ENCODE measurements at places on chromosomes 3 and 15.

DNA sequence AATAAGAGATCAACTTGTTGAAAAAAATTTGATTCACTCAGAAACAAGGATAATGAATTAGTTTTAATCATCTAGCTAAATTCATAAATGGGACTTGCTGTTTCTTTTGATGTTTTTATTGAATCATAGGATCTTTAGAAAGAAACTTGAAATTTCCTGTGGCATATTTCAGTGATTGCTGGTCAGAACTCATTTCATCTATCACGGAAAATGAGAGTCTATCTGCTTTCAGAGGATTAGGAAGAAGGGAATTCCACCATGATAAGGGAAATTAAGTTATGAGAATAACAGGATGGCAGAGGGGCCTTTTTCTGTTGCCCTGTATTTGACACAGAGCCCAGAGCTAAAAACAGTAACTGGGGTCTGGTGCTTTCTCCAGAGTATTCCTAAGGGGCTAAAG, 44.9 kb upstream of the CCNL1 start:
- no peak for DNase-seq

- DNase-seq = no peak
These were observed 154.3 kb downstream of the GOLIM4 start for GRCh38 chr3:167941234-167941995.

GRCh38 chr3:127747751-127748521, 74.4 kb downstream of the MGLL start:
- DNase-seq = no peak

- DNase-seq = no peak
These were observed 87.3 kb downstream of the MBNL1 start for GRCh38 chr3:152355744-152356665.

Data from activated CD8-positive, alpha-beta memory T cell treated with anti-CD3 and anti-CD28 coated beads, Interleukin-2, amount 10 ng/mL, durations not matched to agents 7 days and 5 days (primary cell).